Trophoblast cell (in vitro differentiated cells and primary cell): ENCODE measurements at places on chromosomes 16 and 17.

- DNase-seq: no peak
- no peak overlapping the region for H3K27ac ChIP-seq
- no peaks in the 10 kb centered on the region for H3K27me3 ChIP-seq
Measured at GRCh38 chr16:88792078-88792550, 7.1 kb upstream of the PIEZO1 start.

- no peaks in the 10 kb centered on the region for H3K4me1 ChIP-seq
- no peaks in the 10 kb centered on the region for H3K36me3 ChIP-seq
- no peaks in the 10 kb centered on the region for H3K27me3 ChIP-seq
- no peak overlapping the region for H3K27ac ChIP-seq
- DNase-seq: no peak
Measured at GRCh38 chr16:22144520-22144919, 17.8 kb upstream of the SDR42E2 start.

DNA sequence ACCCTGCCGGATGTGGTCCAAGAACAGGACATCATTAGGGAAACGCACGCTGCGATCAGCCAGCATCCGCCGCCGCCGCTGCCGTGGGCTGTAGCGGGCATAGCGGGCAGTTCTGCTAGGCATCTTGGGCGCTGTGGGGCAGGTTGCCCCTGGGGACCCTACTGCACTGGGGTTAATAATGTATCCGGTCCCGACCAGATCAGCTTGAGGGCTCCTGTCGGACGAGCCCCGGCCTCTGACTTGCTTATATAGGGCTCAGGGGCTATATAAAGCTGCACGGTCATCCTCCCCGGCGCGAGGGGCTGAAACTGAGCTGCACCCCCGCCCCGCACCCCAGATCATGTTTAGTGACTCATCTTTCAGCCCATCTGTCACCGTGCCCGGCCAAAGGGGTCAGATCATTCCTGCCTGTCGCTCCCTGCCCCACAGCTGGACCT is at the start of gene PPP1R27:
TSS of gene PPP1R27 (minus strand) at position 220 of the 437 bp plus-strand sequence. CDS start at position 123, 97 bp downstream.
- no peak within 1 kb of the TSS for H3K4me3 ChIP-seq
- no peak for DNase-seq
- H3K36me3 ChIP-seq: peaks cover 3% of the 10 kb centered on the region
- peaks cover 20% of the 10 kb centered on the region for H3K4me1 ChIP-seq

GRCh38 chr16:13158427-13158826 is 257.0 kb downstream of the SHISA9 start:
- H3K4me3 ChIP-seq: no peak overlapping the region
- H3K27me3 ChIP-seq: no peaks in the 10 kb centered on the region
- DNase-seq: no peak
- H3K36me3 ChIP-seq: no peaks in the 10 kb centered on the region

- H3K27me3 ChIP-seq: no peaks in the 10 kb centered on the region
- H3K4me1 ChIP-seq: peaks cover 3% of the 10 kb centered on the region
- peaks cover 62% of the 10 kb centered on the region for H3K36me3 ChIP-seq
- H3K4me3 ChIP-seq: no peak overlapping the region
- no peak overlapping the region for H3K27ac ChIP-seq
- no peak for DNase-seq
Measured at GRCh38 chr16:70568601-70569237, 45.1 kb downstream of the SF3B3 start.

- peaks cover 34% of the 10 kb centered on the region for H3K4me1 ChIP-seq
- H3K27me3 ChIP-seq: no peaks in the 10 kb centered on the region
- no peaks in the 10 kb centered on the region for H3K36me3 ChIP-seq
- no peak for DNase-seq
Measured at GRCh38 chr17:28228986-28229729, 89.8 kb upstream of the TMEM97 start.
